ENCODE measurements at places on chromosomes 5 and 9.

- no peak for DNase-seq
Measured at GRCh38 chr5:149073213-149073612, 10.4 kb upstream of the SH3TC2 start.

DNA sequence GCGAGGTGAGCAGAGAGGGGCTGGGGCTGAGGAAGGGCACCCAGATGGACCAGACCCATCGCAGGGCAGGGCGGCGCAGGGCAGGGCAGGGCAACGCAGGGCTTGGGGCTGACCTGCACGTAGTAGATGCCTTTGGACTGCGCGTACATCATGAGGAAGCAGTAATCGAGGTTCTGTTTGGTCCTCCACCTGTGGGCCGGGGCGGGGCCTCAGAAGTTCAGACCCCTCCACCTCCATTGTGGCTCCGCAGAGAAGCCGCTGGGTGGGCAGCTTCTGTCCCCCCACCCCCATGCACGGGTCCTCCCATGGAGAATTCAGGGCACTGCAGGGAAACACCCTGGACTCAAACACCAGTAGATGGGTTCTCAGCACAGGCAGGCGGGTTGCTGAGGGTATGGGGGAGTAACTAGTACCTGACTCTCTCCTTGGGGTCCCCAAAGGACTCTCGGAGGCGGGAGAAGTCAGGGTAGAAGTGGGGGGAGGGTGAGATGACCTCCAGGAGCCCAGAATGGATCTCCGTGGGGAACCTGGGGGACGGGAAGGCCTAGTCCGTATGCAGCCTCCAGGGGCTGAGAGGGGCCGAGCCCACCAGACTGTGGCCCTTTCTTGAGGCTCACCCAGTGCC is 6.4 kb downstream of the LTC4S start:
- DNase-seq: no peak

DNA sequence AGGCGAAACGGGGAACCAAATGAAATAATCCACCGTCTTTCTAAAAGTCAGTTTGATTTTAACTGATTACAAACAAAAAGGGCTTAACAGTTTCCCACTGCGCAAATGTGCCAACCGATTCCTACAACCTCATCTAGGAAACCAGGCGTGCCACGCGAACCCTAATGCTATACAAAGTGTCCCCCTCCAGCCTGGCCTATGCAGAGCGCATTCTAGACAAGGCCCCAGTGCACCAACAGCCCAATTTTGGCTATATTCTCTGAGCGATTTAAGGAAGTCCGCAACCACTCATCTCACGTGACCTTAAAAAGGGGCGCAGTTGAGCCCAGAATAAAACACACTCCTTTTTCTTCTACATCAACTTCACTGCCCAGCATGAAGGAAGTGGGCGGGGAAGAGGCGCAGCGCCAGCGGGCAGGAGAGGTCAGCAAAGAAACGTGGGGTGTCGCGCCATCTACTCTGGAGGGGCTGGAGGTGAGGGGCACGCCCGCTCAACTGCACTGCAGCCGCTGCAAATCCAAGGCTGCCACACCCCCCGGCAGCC is 779 bp downstream of the FAM13B start:
- DNase-seq: peak; percentile 74

- DNase-seq: no peak
Measured at GRCh38 chr5:31730139-31730538, 91.2 kb downstream of the PDZD2 start.

GRCh38 chr9:22446950-22447617 is 460 bp downstream of the DMRTA1 start:
- DNase-seq: peak; percentile 21

GRCh38 chr9:70105147-70105546 is 61.5 kb downstream of the MAMDC2 start:
- DNase-seq: no peak

- no peak for DNase-seq
Measured at GRCh38 chr9:120921661-120922181, 4.9 kb downstream of the TRAF1 start.

DNA sequence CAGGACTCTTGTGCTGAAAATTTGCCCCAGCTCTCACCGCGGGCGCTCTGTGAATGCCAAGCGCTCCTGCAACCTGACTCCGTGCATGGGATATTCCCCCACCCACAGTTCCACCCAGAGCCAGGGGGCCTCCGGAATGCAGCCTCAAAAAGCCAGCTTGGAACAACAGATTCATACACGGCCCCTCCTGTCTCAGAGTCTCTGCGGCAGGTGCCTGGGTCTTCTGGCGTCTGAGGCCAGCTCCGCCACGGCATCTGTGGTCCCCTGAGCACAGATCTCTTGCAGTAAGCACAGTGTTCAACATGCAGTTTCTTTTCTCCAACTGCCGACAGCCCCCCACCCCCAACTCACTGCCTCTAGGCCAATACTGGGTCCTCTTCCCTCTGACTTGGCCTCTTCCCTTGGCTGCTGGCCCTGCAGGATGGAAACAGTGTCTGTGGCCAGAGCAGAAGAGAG is 355.7 kb upstream of the IRX2 start:
- DNase-seq: no peak

DNA sequence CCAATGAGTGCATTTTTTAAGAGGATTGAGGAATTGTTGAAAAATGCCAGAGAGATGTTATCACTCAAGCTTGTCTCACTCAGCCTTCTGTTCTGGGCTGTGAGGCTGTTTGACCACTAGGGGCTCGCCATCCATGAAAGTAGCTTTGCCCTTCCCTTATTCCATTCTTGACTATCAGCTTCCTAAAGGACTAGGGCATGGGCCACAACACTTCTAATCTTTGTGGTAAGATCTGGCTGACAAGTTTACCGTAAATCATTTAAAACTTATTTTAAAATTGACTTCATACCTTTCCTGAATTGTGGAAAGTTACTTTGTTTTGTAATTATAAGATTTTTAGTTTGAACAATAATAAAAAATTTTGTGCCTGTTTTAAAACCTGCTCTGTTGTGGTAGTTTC is 49.5 kb downstream of the TJP2 start:
- DNase-seq: no peak

- peak; percentile 79 for DNase-seq
Measured at GRCh38 chr9:214648-215493, at the start of gene DOCK8. DOCK8 (plus strand) TSS chr9:214865; CDS start chr9:214977, 112 bp downstream.

DNA sequence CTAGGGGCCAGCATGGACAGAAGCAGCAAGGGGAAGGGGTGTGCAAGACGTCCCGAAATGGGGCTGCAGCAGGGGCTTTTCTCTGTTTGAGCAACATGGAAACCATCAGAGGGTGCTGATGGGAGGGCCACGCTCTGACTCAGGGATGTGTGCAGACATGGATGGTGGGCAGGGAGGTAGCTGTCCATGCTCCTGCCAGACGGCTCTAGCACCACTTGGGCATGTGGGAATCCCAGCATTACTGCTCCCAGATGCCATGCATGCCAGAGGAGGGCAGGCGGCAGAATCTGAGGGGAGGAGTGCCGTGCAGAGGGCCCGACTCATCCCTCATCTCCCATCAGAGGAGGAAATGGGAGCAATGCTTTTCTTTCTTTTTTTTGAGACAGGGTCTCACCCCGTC is 45.6 kb upstream of the SLC25A51 start:
- no peak for DNase-seq

GRCh38 chr5:33425314-33425713 is 15.5 kb upstream of the TARS1 start:
- DNase-seq: no peak

DNA sequence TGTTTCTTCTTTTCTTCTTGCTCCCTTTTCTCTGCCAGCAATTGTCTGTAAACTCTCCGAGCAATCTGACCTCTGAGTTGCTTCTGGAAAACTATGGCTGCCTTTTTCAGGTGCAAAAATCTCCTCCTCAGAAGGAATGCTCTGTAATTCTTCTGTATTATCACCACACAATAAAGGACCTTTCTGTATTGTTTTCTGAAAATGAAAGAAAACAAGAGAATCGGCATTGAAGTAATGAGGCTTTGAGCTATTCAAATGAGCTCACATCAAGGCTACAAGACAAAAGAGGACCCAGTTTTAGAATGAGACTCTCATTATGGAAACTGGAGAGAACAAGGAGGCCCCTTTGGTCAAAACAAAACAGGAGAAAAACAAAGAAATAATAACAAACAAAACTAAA is 86.2 kb upstream of the RETREG1 start:
- DNase-seq: no peak

- no peak for DNase-seq
Measured at GRCh38 chr9:3455717-3456116, 70.1 kb downstream of the RFX3 start.

DNA sequence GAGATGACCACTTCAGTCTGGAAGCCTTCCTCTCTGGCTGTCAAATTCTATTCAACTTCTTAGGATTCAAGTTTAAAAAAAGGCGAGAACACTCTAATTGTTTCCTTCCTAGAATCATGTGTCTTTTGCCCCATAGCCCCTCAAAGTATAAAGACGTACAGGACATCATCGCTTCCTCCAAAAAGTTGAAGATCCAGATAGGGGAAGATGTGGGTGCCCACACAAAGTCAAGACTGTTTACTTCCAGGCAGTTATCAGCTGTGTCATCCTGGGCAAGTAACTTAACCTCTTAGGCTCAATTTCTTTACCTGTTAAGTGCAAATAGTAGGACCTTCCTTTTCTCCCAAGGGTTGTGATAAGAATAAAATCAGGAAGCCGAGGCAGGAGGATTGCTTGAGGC is 40.1 kb downstream of the PPARGC1B start:
- no peak for DNase-seq

DNA sequence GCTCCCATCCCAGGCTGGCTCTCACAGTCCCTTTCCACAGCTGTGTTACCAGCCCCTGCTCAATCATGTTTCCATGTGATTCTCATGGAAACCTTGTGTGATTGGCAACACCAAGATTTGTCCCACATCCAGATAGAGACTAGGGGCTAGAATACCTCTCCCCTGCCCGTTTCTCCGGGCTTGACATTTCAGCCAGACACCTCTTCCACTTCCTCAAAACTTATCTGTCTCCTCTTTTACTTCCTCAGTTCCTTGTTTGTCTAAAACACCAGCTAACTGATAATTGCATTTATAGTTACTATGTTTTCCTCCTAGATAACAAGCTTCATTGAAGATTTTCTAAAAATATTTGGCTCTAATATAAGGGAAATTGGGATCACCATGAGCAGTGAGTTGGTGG is 16.6 kb upstream of the KCNMB1 start:
- no peak for DNase-seq

GRCh38 chr5:133888625-133888991 is 79.8 kb downstream of the C5orf15 start:
- no peak for DNase-seq

DNA sequence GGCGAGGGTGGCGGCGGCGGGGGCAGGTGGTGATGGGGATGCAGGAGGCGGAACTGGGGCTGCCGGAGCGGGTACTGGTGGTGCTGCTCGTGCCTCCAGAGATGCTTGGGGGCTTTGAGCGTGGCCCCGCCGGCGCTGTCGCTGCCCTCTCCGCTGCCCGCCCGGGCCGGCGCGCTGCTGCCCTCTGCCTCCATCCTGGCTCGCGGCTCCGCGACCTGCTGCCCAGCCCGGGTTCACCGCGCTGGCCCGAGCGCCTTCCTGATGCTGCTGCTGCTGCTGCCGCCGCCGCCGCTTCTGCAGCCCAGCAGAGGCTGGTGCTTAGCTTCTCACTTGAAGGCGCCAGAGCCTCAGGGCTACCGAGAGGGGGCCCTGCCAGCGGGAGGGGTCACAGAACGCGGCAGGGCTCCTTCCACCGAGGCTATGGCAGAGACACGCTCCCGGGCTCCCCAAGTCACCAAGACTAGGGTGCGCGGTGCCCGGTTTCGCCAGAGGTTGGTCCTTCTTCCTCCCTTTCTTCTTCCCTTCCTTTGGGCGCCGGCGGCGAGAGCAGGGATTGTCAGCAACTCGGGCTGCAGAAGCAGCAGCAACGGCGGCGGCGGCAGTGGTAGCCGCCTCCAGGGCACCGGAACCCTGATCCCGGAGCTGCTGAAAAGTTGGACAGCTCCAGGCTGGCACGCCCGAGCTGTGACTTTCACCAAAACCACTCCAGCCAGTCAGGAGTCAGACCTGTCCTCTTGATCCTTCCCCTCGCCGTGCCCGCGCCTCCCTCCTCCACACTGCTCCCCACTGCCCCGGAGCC is at the start of gene PDE4D:
PDE4D (minus strand) TSS at position 298 of the 799 bp plus-strand sequence.
- DNase-seq: peak; percentile 37
